ENCODE measurements at places on chromosomes 13 and 19. TPM values are rescaled to one million over a fixed set of nuclear protein-coding genes. Genes with fewer than 3 reads are reported as not detected.

DNA sequence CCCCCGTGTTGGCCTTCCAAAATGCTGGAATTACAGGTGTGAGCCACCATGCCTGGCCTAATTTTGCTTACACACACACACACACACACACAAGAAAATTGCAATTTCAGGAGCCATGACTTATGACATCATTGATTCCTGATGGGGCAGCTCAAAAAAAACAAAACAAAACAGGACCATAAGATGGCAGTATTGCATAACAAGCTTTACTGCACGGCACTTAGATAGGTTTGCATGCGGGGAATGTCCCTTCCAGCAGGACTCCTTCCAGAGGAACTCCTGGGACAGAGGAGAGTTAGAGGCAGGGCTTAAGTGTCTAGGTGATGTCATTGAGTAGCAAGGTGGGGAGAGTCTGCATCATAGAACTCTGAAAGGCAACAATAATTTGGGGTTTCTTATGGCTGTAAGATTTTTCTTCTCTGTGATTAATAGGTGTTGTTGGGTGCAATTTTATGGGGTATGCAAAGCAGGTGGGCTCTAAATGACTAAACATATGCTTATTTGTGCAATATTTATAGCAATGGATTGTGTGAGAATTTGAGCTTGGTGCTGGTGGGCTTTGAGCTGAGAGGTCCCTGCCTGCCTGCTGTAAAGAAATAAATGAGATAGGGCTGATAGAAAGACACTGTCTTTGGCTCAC lies 9.0 kb upstream of the ACSBG2 start:
- no peak for DNase-seq

DNA sequence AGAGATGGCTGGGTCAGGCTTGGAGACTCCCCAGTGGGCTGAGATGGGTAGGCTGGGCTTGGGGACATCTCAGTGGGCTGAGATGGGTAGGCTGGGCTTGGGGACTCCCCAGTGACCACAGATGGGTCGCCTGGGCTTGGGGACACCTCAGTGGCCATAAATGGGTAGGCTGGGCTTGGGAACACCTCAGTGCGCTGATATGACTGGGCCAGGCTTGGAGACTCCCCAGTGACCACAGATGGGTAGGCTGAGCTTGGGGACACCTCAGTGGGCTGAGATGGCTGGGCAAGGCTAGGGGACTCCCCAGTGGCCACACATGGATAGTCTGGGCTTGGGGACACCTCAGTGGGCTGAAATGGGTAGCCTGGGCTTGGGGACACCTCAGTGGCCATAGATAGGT lies 12.8 kb downstream of the IQCN start:
- no peak for DNase-seq

DNA sequence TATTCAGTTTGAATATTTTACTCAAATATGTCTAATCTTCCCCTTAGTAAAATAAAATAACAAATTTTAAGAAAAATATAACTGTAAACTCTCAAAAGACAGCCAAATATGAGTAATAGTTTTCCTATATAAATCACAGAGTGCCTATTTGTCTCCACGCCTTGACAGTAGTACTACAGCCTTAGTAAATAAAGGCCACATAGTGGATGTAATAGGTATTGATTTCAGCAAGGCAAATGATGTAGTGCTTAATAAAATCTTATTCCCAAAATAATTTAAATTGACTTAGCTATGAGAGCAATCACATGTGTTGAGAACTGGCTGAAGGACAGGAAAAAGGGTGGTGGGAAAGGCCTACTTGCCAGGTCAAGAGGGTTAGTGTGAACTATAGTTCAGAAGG lies 747.2 kb downstream of the OLFM4 start:
- DNase-seq = no peak

DNA sequence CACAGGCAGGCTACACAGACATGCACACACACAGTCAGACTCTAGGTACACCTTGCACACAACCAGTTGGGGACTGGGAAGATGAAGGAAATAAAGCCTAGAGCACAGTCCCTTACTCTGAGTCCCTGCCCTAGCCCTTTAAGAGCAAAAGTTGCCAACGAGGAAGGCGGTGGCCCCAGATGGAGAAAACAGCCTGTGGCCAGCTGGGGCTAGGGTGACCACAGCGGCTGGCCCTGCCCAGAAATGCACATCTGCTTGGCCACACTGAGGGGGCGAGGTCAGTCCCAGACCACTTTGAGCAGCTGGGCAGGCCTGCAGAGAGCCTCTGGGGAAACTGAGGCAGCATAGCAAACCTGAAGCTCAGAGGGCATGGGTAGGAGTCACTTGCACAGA lies 52.3 kb downstream of the PTPRS start:
- DNase-seq = no peak

- no peak for DNase-seq
These were observed 12.4 kb downstream of the ZNF444 start for GRCh38 chr19:56153507-56153906.

GRCh38 chr19:2083174-2083854 lies 12.8 kb downstream of the MOB3A start:
- no peak for DNase-seq

- DNase-seq = no peak
These were observed at the start of gene RAX2 for GRCh38 chr19:3771906-3772455. Gene RAX2 (minus strand): TSS chr19:3772228. CDS start chr19:3771742, 486 bp downstream.

- peak; percentile 51 for DNase-seq
These were observed 50.4 kb downstream of the RASA3 start for GRCh38 chr13:114081761-114082681.

DNA sequence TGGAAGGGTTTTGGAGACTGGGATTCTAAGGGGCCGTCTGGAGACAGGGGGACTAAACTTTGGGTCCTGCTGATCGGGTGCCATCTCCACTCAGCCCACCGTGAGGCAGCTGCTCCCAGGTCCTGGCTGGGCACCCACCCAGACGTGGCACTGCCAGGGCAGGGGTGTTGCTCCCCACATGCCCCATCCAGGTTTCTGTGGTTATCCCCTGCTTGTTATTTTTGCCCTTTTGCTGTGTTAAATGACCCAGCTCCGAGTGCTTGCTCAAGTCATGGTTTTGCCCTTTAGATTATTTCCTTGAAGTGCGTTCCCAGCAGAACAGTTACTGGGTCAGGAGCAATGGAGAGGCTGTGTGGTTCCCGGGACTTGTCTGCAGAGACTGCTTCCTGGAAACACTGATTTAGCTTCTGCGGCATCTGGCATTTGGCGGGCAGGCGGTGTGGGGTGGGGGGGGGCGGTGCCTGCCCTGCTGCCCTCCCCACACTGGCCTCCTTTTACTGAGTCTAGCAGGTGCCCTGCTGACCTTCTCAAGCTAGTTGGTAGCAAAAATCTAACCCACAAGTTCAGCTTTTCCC lies 1.9 kb downstream of the RAB11B start:
- DNase-seq = no peak

GRCh38 chr19:39032063-39032918 lies at the start of gene FBXO27:
Gene FBXO27 (minus strand): TSS chr19:39032549. CDS start chr19:39032227, 322 bp downstream.
- no peak for DNase-seq

DNA sequence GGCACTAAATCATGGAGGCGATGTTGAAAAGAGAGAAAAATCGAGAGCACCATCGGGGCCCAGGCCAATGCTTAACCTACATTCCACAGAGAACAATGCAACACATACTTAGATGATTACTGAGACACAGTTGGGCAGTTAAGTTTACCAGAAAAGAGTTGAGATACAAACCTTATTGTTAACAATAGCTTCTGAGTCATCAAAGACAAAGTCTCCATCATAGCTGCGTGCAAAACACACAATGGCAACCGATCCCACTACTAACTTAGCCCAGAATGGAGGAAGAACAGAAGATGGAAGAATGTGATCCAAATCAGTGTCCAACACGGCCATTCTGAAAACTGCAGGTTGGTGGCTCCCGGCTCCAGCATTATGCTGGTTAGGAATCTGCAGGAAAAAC lies 6.2 kb downstream of the TMTC4 start:
- no peak for DNase-seq

Gene ADGRE3
- total RNA-seq = not detected

Gene KIR2DL3
- total RNA-seq = not detected

Gene ZNF823
- total RNA-seq = 4.0 TPM

Gene TPTE2
- not detected for total RNA-seq

Gene TYROBP
- total RNA-seq = 85.4 TPM

Gene CEACAM3
- not detected for total RNA-seq

Gene TJP3
- total RNA-seq = not detected
